Coronary artery (tissue), 2 donors: ENCODE measurements at places on chromosomes 3 and 15.

DNA sequence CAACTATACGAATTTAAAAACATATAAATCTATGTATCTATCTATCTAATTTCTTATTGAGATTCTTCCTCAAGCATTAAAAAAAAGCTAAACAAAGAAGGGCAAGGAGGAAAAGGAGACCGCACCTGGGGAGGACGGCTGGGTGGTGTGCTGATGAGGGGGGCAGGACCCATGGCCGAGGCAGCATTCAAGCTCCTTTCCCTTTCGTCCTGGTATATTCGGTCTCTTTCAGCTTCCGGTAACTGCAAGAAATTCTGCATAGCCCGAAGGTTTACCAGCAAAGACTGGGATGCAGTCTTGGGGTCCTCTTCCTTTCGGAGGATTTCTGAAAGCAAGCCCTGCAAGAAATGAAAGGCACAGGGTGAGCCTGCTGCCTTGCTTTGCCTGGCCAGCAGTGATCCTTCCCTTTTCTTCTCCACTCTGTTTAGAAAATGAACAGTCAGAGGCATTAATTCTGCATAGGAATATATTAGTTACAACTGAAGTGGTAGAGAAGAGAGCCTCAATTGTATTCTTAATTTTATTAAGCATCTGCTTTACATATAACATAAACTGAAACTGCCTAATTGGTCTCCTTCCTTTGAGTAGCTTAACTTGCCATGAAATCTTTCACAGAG, 38.8 kb downstream of the SATB1 start:
- no peak for DNase-seq

- no peak for DNase-seq
Observed at GRCh38 chr3:177449360-177450006, 252.2 kb upstream of the TBL1XR1 start.

GRCh38 chr3:187750006-187750512, 4.8 kb upstream of the BCL6 start:
- DNase-seq, result no peak

DNA sequence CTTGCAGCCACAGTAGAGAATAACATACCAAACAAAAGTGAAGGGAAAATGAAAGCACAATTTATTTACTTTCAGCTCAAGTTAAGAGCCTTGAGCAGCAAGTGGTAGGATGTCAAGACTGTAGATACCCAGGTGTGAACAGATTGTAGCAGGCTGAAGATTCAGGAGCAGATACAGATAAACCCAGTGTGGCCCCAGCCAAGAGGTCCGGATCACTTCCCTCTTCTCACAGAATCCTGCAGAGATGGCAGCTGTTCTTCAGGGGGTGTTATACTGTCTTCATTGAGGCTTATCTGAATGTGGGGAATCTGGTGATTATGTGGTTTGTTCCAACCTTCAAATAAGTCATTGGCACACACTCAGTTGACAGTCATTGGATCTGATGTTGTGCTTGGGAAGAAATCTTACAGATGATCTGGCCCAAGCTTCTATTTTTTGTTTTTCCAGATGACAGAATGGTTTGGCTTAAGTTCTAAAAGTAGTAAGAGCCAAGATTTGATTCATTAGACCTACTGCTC, 2.2 kb downstream of the STARD9 start:
- DNase-seq, result no peak

GRCh38 chr3:69628951-69629350, 110.3 kb upstream of the MITF start:
- DNase-seq, result no peak

- DNase-seq, result no peak
Observed at GRCh38 chr3:87796843-87797185, 262.0 kb downstream of the CGGBP1 start.

DNA sequence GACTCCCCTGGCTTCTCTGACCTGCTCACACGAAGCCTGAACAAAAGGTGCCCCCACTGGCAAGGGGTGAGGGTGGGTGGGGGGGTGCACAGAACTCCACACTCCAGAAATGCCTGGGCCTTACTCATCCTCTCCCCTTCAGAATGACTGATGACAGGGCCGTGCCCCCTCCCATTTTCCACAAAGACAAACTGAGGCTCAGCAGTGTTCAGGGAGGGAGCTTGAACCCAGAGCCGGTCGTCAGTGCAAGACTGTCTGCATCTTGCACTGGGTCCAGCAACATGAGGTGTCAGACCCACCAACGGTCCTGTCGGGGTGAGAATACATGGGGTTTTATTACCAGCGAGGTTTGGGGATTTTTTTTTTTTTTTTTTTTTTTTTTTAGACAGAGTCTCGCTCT, 15.3 kb downstream of the IGDCC3 start:
- no peak for DNase-seq

GRCh38 chr15:51876169-51876568, 46.7 kb downstream of the TMOD3 start:
- DNase-seq, result no peak

DNA sequence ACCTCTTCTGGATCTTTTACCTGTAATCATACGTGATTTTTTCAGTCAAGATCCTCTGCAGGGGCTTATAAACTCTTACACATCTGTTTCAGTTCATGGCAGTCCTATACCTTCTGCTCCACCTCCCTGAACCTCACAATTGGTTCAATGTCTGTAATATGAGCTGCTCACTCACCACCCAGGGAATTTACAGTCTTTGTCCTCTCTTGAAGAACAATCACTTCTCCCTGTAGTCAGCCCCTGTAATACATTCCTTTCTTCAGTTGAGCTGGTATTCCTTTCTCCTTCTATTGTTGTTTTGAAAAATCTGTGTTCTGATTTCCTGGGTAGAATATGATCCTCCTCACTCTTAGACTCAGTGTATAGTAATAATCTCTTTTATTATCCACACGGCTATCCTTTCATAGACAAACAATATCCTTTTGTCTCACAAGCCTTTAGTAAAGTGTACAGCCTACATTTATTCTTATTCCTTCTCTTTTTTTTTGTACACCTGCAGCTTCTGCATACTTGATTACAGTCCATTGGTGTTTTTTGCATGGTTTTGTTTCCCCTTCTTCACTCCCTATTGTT, 101.8 kb downstream of the NECTIN3 start:
- no peak for DNase-seq

- DNase-seq, result no peak
Observed at GRCh38 chr3:6251612-6252400, 609.1 kb upstream of the GRM7 start.

DNA sequence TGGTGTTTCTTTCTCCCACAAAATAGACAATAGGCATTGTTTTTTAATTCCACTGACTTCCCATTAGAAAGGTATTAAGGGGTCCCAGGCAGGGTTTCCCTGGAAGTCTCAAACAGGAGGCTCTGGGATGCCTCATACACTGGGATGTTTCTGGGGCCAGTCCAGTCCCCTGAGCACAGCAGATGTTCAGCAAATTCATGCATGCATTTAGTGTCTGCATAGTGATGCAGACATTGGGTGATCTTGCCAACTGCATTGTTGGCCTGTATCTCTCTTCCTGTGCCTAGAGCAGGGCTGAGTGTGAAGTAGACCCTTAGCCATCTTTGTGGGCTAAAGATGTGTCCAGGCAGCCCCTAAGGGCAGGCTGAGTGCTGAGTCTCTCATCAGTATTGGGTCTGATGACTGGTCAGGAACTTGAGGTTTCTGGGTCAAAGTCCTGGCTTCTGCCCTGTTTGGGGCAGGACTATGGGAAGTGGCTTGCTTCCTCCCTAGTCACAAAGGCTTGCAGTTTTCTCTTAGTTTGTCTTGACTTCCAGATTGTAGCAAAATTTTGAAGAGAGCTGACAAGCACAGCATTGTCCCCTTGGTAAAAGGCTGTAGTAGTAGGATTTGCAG, 56.5 kb downstream of the BSN start:
- no peak for DNase-seq

DNA sequence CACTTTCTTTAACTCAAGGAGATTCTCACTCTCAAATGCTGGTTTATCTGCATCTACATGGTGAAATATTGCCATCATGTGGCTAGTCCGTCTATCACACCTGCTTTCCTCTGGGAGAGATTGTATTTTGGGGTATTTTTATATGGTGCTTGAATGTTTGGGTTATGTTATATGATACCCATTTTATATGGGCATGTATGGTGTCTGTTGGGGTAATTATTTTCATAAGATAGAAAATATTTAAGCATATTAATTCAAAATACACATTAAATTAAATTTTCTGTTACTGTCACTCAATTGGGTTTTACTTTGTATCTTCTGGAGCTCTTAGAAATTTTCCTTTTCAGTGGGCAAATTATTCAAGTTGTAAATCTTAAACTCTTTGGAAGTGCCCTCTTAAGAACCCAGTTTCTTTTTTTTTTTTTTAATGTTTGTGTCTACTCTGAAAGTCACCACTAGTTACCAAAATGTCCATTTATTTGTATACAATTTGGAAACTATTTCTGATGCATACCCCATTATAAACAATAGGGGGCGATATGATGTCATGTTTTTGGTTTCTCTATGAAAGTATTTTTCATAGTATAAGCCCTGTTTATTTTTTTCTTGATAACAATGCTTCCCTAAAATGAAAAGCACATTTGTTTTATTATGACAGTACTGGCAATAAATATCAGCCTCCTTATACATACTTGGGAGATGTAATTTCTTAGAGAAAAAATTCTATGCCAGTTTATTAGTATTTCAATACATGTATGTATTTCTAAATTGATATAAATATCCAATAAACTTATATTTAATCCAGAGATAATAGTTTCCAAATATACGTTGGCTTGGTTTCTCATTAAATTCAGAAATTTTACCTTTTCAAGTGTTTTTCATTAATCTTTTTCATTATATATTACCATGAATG, 36.1 kb upstream of the PLSCR5 start:
- DNase-seq, result no peak

GRCh38 chr3:187368251-187369088, at the start of gene RTP4:
Gene RTP4, plus strand, starts transcription at chr3:187368385. Its CDS starts 57 bp downstream, at chr3:187368442.
- no peak for DNase-seq

GRCh38 chr3:73098873-73099272, 37.4 kb downstream of the EBLN2 start:
- DNase-seq, result no peak

GRCh38 chr3:33491721-33492120, 51.5 kb upstream of the UBP1 start:
- no peak for DNase-seq

DNA sequence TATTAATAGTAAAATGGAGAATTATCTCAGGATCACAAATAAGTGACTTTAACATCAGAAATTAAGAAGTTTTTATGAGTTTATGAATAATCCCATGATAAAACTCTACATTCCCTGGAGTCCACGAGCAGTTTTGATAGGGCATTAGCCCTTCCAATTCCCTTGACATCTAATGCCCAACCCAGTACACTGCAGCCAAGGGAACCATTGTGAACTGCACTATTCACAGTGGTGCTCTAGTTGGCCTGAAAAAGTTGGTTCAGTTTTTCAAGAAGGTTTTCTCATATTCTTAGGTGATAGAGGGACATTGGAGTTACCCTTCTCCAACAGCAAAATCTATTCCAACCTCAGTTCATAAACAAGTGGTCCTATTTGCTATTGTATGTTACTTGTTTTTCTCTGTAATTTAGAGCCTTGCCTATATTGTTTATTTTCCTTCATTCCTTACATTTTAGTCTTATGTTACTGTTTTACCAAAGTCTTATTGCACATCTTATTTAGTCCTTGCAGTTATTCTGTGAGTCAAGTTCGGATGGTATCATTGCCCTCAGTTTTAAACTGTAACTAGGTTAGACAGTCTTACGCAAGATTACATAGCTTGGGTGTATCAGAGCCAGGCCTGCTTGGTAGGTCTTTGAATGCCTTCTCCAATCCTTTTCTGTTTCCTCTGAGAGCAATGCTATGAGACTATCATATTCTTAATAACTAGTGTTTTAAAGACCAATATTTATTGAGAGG, 57.9 kb upstream of the SAMMSON start:
- no peak for DNase-seq

DNA sequence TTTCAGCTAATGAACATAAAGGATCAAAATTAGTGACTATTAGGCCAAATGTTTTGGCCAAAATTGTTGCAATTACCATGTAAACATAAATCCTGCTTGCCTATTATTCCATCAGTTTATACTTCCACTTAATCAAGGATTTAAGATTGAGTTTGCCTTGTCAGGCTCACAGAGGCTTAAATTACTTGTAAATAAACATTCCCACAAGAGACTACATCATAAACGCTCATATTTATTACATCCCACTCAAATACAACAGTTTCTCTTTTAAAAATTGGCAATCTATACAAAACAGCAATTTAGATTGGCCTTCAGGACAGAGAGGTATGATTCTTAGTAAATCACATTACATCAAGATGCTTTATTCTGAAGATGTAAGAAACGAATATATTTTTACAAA, 9.9 kb upstream of the MAP4 start:
- DNase-seq, result no peak

DNA sequence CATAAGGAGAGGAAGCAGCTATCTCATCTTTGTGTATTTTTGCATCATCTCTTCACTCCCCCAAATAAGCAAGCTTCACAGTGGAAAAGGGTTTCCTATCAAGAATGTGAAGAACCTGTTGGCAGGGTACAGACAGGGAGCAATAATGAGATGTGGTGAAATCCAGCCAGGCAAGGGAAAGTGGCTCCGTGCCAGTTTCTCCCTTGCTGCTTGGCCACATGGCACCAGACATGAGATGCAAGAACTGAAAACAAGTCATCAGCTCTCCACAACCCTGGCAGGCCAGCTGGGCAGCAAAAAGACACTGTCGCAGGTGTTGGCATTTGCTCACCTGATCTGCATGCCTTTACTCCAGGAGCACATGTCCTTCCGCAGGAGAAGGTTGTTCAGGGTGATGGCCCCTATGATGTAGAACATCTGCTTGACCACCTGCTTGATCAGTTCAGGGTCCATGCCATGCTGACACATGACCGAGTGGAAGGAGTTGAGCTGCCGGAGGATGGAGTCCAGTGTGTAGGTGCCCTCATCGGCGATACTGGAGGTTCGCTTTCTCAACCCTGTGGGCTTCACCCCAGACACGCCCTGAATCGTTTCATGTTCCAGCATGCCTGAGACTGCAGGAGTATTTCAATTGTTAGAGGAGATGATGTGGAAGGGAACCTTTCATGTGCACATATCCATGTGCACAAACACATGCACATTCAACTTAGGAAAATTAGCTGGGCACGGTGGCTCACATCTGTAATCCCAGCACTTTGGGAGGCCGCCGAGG, 23.3 kb upstream of the MYO5C start:
- no peak for DNase-seq

DNA sequence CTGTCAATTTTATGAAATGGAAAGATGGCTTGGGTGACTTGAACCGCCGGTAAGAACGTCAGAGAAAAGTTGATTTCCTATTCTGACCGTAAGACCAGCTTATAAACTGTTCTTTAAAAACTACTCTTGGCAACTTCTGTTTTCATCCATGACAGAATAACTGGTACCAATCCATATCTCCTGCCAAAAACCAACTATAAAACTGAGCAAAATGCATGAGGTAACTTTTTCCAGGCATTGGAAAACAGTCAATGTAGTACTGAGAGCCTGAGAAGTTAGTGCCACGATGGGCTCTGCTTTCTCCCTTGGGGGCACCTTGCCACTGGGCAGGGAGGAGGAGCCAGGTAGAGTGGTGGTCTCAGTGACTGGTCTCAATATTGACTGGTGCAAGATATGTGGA, 615.2 kb upstream of the TBL1XR1 start:
- no peak for DNase-seq

- no peak for DNase-seq
Observed at GRCh38 chr3:48679411-48680391, 6.0 kb downstream of the NCKIPSD start.

GRCh38 chr3:54983266-54984099, 55.6 kb upstream of the LRTM1 start:
- no peak for DNase-seq

GRCh38 chr3:8658306-8659212, 14.0 kb upstream of the SSUH2 start:
- peak; percentile 91 for DNase-seq

- DNase-seq, result no peak
Observed at GRCh38 chr3:153137626-153138025, 24.4 kb upstream of the RAP2B start.

- peak; percentile 86 for DNase-seq
Observed at GRCh38 chr3:15427182-15427880, at the start of the genes EAF1 and METTL6. Gene EAF1, plus strand, starts transcription at chr3:15427598. Its CDS starts 182 bp downstream, at chr3:15427780. Gene METTL6, minus strand, starts transcription at chr3:15427544. Its CDS starts 1,033 bp downstream, at chr3:15426511.
